ENCODE measurements at places on chromosomes 4 and X. TPM values are rescaled to one million over a fixed set of nuclear protein-coding genes. Genes with fewer than 3 reads are reported as not detected.

DNA sequence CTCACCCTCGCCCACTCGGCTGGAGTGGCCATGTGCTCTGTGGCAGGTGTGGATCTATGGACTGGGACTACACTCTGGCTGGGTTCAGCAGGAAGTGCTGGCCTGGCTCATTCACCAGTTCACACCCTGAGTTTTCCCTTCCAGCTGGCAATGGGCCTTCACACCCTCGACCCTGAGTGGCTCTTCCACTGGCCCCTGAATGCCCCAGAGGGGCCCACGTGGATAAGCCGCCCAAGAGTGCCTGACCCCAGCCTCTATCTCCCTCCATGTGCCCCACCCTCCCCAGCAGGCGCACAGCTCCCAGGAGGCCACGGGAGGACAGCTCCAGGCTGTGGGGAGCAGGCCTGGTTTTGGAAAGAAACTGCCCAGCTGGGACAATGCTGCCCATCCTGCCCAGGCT lies 234.1 kb downstream of the AFAP1 start:
- DNase-seq: no peak

The FHL1 gene
- polyA plus RNA-seq: 44.0 TPM

The MAGEA11 gene
- polyA plus RNA-seq: not detected

DNA sequence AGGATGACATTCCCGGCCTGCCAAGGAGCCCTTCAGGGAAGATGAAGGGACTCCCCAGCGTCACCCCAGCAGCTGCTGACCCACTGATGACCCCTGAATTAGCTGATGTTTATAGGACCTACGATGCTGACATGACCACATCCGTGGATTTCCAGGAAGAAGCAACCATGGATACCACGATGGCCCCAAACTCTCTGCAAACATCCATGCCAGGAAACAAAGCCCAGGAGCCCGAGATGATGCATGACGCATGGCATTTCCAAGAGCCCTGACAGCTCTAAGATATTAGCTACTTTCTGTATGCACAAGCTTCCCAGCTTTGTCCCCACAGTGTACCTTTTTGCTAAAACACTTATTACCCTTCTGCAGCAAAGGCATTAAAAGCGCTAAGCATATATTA lies 14.4 kb downstream of the AMBN start:
- DNase-seq: no peak

The NOX1 gene
- polyA plus RNA-seq: not detected

- DNase-seq: no peak
Measured at GRCh38 chr4:94571715-94572114, 120.0 kb downstream of the PDLIM5 start.

DNA sequence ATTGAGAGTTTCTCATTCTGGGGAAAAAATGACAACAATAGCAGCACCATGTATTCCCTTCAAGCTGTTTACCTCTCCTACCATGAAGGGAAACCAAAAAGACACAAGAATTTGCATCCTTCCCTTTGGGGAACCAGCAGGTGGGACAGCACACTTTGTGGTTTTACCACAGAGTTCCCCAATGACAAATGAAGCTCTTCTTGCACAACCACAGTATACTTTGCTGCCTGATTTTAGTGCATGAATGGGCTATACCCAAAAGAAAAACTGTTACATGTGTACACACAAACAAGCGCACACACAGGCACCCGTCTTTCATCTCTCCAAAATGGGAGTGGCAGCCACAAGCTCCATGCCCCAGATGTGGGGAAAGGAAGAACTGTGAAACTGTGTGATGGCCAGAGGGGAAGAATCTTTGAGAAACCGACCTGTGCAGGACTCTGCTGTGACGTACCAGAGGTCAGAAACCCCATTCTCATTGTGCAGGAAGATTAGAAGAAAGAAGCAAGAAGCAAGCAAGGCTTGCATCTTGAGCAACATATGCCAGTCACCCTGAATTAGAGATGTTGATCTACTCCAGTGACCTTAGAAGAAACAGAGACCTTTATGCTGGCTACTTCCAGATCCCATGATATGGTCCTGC lies 2.7 kb upstream of the MAML3 start:
- no peak for DNase-seq

The NUP62CL gene
- 9.8 TPM for polyA plus RNA-seq

All from kidney (tissue), 22 donors.